Memory B cell (primary cell): ENCODE measurements at places on chromosomes 12 and 14.
A peak's percentile ranks its signal among the peaks of the same experiment; 100 is the strongest.

GRCh38 chr12:69385038-69385437 is 25.5 kb downstream of the YEATS4 start:
- no peak overlapping the region for H3K27ac ChIP-seq
- no peak overlapping the region for H3K4me3 ChIP-seq
- DNase-seq = no peak

- H3K36me3 ChIP-seq = peaks cover 2% of the 10 kb centered on the region
- no peak overlapping the region for H3K27ac ChIP-seq
- no peak overlapping the region for H3K4me3 ChIP-seq
- peak; percentile 42 for DNase-seq
These were observed 29.3 kb upstream of the KLRF1 start for GRCh38 chr12:9797722-9798619.

DNA sequence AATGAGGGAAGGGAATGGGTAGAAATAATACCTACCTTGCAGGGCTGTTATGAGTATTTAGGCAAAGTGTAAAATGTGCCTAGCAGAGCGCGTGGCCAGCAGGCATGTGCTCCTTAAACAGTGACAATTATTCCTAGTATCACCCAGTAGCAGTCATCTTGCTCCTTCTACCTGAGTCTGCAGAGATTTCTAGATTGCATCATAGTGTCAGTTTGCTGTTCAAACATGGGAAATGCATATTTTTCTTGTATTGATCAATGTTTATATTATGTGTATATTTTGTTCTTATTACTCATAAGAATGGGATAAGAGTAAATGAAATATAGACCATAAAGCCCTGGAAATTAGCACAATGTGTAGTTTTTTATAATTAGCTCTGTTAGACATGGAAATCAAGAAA is 37.3 kb upstream of the PLEKHG7 start:
- no peak overlapping the region for H3K27ac ChIP-seq
- H3K4me1 ChIP-seq = peaks cover 8% of the 10 kb centered on the region
- no peaks in the 10 kb centered on the region for H3K27me3 ChIP-seq
- DNase-seq = no peak
- no peaks in the 10 kb centered on the region for H3K36me3 ChIP-seq

DNA sequence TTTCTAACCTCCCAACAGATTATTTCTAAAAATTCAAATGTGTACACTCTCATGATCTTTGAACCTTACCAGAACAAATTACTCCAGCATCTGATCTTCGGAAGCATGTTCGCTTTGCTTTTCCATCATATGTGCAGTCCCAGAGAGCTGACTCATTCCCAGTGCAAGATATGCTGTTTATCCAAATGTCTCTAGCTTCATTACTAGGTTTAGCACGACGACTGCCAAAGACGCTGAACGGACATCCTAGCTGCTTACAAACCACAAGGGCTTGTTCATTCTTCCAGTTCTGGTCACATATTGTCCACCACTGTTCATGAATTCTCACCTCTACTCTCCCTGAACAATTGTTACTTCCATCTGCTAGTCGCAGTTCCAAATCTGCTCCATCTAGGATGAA is 40.5 kb downstream of the CD163L1 start:
- no peak for DNase-seq
- no peak overlapping the region for H3K27ac ChIP-seq
- H3K36me3 ChIP-seq = no peaks in the 10 kb centered on the region
- no peak overlapping the region for H3K4me3 ChIP-seq
- H3K4me1 ChIP-seq = no peaks in the 10 kb centered on the region

GRCh38 chr12:56928262-56928661 is 5.9 kb downstream of the SDR9C7 start:
- no peak overlapping the region for H3K4me3 ChIP-seq
- no peak overlapping the region for H3K27ac ChIP-seq

- H3K27ac ChIP-seq = no peak overlapping the region
- peaks cover 3% of the 10 kb centered on the region for H3K4me1 ChIP-seq
- no peaks in the 10 kb centered on the region for H3K36me3 ChIP-seq
These were observed 39.6 kb downstream of the CCDC85C start for GRCh38 chr14:99564256-99564925.

DNA sequence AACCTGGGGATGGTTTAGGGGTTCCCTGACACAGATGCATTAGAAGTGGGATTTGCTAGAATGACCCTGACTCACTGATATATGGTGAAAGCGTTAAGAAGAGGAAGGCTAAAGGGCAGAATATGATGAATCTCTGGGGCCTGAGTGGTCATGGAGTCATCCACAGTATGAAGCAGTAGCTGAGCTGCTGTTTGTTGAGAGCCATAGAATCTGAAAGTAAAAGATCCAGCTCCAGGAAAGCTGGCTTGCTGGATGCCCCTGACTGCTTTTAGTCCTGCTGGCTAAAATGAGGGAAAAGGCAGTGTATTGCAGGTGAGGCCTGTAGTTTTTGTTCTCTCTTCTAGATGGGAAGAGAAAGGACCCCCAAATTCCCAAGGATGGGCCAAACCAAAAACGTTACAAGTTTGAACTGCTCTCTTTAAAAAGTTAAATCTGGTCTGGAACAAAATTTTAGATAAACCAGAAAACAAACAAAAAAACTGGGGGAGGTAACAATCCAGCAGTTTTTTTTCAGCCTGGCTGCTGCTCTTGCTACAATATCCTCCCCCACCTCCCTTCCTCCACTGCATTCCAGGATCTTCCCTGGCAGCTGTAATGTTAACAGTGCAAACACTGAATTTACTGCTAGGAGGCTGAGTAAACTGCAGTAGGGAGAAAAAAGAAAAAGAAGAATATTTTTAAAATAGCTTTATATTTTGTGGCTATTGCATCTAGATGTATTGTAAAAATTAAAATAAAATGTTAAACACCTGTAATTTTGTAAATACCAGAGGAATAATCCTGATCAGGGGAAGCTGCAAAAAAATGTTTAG is 16.5 kb downstream of the SEL1L start:
- no peak for DNase-seq
- no peak overlapping the region for H3K4me3 ChIP-seq
- H3K36me3 ChIP-seq = peaks cover 17% of the 10 kb centered on the region
- peaks cover 12% of the 10 kb centered on the region for H3K4me1 ChIP-seq
- H3K27ac ChIP-seq = no peak overlapping the region

DNA sequence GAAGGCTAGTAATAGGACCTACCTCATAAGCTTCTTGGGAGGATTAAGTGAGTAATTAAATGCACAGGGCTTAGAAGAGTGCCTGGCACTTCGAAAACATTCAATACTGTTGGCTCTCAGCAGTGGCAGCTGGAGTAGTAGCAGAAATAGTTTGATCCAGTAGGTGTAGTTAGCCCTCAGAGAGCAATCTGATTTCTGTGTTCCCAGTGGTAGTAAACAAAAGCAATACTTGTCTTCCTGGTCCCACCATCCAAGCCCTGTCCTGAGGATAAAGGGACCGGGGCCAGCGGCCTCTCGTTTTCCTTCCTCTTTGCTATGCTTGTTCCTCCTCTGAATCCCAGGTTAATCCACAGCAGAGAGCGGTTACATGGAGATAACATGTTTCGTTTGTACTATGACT is 131.6 kb downstream of the SAMD4A start:
- peaks cover 10% of the 10 kb centered on the region for H3K4me1 ChIP-seq
- no peaks in the 10 kb centered on the region for H3K27me3 ChIP-seq
- H3K4me3 ChIP-seq = no peak overlapping the region
- peaks cover 12% of the 10 kb centered on the region for H3K36me3 ChIP-seq
- no peak overlapping the region for H3K27ac ChIP-seq
- no peak for DNase-seq

- H3K27me3 ChIP-seq = no peaks in the 10 kb centered on the region
These were observed 50.3 kb upstream of the SRSF5 start for GRCh38 chr14:69716478-69717187.

- no peaks in the 10 kb centered on the region for H3K4me1 ChIP-seq
- no peak overlapping the region for H3K27ac ChIP-seq
- no peak for DNase-seq
- H3K27me3 ChIP-seq = no peaks in the 10 kb centered on the region
These were observed 34.0 kb downstream of the ERO1A start for GRCh38 chr14:52661314-52661713.

DNA sequence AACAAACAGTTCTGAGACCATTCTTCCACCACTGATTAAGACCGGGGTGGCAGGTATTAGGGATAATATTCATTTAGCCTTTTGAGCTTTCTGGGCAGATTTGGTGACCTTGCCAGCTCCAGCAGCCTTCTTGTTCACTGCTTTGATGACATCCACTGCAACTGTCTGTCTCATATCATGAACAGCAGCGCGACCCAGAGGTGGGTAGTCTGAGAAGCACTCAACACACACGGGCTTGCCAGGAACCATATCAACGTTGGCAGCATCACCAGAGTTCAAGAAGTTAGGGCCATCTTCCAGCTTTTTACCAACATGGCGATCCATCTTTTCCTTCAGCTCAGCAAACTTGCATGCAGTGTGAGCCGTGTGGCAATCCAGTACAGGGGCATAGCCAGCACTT is 16.9 kb downstream of the AEBP2 start:
- H3K4me1 ChIP-seq = peaks cover 27% of the 10 kb centered on the region
- peaks cover 5% of the 10 kb centered on the region for H3K36me3 ChIP-seq
- H3K4me3 ChIP-seq = no peak overlapping the region
- DNase-seq = no peak

DNA sequence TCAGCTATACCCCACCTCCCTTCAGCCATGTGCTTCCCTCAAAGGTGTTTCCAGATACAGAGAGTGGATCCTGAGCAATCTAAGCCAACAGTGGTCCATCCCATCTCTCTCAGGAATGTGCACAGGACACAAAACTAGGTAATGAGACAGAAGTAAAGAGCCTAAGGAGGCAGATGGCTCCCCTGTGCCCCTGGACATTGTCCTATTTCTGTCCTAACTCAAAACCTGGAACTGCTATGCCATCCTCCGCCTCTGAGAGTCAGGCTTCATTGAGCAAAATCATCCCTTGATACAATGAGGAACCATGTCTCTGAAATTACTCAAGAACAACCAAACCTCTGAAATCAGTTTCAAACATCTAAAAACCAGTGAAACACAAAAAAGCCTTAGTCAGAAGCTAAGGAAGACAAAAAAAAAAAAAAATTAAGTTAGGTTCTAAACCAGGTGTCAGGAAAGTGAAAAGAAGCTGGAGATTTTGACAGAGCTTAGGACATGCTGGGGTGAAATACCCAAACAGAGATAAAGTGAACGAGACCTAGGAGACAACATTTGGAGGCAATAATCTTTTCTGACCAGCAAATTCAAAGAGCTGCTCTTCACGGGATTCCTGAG is 200.3 kb upstream of the PLEKHG7 start:
- H3K27ac ChIP-seq = peak overlapping the region; percentile 97
- no peak for DNase-seq
- H3K4me1 ChIP-seq = peaks cover 38% of the 10 kb centered on the region
- H3K36me3 ChIP-seq = no peaks in the 10 kb centered on the region
- H3K4me3 ChIP-seq = peak overlapping the region; percentile 71
